ENCODE measurements at places on chromosomes 5 and 9.

DNA sequence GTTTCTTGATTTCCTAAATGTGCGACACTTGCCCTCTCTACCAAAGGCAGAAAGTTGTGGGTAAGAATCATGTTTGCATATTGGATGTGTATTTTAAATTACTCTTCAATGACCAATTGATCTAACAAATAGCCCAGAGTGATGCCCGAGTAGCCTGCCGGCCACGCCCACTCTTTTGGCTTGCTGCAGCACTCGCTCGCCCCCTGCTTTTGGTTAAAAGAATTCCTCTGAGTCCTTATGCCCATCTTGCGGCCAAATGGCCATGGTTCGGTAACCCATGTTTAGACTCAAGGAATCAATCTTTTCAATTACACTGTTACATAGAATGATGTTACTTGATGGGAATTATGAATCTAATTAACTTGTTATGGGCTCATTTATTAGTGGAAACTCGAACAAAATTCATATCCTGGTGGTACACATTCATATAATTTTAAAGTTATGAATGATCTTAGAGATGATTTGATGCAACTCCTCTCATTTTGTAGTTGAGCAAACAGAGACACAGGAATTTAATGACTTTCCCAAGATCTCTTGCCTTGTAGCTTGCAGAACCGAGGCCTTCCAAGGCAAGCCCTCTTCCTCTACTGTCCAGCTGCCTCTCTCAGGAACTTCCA, 36.5 kb downstream of the PPIC start:
- no peak for DNase-seq

- no peak for DNase-seq
Measured at GRCh38 chr5:79811081-79811480, 121.4 kb downstream of the CMYA5 start.

DNA sequence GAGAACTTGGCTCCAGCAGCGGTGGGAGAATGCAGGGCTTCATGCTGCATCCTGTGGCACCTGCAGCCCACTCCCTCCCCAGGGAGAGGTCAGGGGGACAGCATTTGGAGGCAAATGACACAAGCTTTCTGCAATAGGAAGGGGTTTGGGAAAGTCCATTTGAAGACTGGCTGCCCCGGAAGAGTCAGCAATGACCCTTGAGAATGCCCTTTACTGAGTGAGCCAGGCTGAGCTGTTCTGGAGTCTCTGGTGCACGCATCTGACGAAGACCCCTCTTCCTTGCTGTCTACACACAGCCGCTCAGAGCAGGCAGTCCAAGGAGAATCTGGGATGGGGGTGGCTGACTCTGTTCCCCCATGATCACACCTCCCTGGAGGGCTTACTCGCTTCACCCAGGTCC, 5.5 kb upstream of the NXNL2 start:
- no peak for DNase-seq

GRCh38 chr5:131999441-132000240, 11.8 kb downstream of the ACSL6 start:
- no peak for DNase-seq

DNA sequence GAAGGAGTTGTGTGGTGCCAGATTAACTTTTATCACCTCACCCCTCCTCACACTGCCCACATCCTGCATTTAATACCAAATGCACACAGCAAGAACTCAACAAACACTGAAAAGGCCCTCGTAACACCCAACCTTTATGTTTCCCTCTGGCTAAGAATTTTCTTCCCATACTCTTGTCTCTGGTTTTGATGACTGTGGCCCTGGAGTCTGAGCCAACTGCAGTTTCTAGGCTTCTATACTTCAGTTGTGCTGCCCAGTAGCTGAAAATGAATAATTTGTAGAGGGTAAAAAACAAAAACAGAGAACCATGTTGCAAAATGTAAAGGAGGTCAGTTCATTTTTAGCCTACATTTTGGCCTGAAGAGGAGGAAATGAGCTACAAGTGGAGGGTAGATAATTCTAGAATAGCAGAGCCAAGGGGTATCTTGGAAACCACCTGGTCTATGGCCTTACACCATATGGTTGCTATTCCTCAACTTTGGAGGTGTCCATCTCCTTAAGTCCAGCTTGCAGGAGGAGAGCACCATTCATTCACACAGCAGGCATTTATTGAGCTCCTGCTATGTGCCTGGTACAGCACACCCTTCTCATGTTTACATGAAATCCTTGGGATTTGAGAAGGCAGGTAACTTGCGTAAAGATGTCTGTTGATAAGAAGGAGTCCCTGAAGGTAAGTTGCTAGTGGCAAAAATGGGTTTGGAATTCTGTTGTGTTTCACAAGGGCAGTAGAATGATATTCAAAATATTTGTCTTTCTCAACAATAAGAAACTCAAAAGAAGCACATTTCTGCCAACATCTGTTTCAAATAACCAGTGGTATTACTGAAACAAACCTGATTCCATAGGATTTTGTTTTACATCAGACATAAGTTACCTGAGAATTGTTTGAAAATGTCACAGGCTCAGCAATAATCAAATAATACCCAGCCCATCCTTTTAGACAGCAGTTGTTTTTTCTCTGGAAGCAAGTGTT, 83.8 kb upstream of the TNFAIP8 start:
- DNase-seq: no peak

- no peak for DNase-seq
Measured at GRCh38 chr9:86749894-86750255, 197.4 kb downstream of the GAS1 start.

DNA sequence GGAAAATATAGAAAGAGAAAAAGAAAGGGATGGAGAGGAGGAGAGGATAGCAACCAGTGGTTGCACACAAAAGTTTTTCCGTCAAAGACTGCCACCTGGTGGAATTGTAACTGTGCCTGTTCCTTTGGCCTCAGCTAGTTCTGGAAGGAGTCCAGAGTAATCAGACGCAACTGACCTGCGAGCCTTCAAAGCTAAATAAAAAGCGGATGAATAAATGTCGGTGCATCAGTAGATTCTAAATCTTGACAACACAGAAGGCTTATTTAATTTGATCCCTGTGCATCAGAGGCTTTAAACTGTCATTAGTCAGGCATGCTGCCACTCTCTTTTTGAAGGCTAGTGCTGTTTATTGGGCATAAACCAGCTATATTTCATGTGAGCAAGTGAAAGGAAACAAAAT, 132.9 kb upstream of the ACO1 start:
- DNase-seq: peak; percentile 3

DNA sequence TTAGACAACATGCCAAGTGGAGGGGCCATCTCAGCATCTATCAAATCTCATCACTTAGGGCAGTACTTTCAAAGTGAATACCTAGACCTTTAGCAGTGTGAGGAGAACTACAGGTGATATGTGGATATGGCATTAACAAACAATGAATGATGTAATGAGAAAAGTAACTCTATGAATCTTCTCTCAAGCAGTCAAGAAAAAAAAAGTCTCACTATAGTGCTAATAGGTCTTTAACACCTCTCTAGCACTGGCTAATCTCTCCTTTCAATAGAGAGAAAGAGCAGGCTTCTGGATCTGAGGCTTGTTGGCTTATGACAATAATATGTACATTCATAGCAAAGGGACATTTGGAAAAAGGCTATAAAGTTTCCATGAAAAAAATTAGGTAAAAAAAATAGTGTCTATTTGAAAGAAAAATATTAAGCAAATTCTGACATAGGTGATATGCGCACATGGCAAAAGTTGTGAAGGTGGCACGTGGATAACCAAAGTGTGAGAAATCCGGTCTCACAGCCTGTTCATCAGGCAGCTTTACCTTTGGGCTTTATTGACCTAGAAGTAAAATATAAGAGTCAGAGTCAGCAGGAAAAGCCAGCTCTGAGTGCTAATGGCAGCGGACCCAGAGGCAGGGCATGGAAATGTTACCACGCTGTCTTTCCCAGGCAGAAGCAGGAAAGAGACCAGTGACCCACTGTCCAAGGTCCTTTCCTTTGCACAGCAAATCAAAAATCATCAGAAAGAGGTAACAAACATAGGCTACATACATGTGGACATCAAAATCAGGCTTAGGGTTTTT, 203.4 kb downstream of the EFNA5 start:
- DNase-seq: no peak

DNA sequence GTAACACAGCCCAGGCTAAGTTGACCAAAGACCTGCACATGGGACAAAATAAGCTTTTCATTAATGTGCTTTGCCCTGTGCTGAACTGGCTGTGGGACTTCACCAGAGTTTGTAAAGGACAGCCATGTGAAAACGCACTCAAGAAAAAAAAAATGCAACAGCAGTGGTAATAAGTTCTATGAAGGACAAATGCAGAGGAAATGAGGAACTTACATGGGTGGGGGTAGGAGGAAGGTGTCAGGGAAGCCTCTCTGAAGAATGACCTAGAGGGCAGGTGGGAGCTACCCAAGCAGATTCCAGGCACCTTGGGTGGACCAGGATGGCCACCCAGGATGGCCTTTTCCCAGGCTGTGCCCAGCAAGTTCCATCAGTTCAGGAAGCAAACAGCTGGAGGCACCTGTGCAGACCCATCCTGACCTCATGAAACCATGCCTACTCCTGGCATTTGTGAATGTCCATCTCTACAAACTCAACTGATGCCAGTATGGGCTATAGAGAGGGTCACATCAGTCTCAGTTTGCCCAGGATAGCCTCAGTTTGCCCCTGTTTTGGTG, 6.7 kb upstream of the PHF2 start:
- no peak for DNase-seq

DNA sequence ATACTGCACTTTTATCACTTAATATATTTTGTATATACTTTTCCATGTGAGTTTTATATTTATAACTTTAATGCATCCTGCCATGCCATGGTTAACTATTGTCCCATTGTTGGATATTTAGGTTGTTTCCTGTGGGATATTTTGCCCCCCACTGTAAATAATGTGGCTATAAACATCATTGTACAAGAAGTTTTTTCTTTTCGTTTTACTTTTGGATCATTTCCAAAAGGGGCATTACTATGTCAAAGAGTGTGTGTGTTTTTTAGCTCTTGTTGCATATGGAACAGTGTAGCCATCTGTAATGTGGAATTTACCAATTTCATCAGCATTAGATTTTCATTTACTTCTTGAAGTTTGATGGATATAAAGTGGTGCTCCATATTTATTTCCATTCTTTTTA, 13.3 kb downstream of the ITGA2 start:
- no peak for DNase-seq

- DNase-seq: no peak
Measured at GRCh38 chr5:58116346-58116745, 343.5 kb downstream of the PLK2 start.

DNA sequence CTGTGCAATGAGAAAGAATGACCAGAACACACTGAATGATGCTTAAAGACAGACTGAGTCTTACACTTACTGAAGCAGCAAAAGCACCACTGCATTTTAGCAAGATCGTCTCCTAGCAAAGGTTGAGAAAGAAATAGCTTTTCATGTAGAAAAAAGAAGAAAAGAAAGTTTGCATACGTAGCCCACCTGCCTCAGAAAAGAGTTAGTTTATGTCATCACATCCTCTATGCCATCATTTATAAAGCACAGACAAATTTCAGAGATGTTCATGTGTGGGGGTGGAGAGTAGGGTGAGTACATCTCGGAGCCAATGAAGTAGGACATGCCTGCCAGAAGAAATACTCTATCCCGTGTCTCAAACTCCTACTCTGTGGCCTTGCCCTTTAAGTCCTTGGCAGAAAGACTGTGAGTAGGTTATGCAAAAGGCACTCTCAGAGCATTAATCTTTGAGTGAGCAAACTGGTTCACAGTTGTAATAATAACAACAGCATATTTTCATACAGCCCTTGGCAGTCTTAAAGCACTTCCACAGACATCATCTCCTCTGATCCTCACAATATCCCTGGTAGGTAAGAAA, 22.4 kb downstream of the NRG2 start:
- DNase-seq: no peak

- DNase-seq: no peak
Measured at GRCh38 chr9:110559869-110560268, 19.7 kb downstream of the SVEP1 start.

DNA sequence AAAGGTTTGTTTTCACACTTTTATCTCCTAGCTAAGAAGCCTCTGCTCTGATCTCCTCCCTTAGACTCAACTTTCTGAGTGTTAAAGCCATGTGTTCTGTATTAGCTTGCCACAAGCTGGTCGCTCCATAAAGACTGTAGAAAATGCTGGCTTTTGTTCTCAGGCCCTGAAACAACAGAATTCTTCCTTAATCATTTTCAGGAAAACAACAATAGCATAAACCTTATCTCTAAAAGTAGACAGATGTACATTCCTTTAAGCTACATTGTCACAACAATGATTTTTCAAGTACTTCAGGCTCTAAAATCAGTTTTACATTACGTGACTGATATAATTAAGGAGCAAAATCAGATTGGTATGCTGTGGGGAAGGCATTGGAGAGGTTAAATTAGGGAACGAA, 41.9 kb downstream of the VCAN start:
- no peak for DNase-seq

DNA sequence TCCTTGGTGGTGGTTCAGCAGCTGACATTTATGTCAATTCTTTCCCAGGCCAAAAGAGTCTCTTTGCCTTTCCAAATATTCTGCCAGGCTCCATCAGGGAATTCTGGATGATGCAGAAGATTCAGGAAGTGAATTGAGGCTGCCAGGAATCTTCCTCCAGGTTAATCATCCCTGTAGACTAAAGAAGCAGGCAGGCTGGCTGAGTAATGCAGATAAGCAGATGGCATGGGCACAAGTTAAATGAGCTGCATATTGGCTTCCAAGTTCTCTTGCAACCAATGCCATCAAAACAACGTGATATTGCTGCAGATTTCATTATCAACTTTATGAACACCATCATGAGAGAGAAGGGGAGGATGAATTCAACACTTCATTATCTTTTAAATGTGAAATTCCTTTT, 324.5 kb downstream of the KCNN2 start:
- no peak for DNase-seq

GRCh38 chr9:134419684-134420076, 93.4 kb downstream of the RXRA start:
- DNase-seq: no peak

DNA sequence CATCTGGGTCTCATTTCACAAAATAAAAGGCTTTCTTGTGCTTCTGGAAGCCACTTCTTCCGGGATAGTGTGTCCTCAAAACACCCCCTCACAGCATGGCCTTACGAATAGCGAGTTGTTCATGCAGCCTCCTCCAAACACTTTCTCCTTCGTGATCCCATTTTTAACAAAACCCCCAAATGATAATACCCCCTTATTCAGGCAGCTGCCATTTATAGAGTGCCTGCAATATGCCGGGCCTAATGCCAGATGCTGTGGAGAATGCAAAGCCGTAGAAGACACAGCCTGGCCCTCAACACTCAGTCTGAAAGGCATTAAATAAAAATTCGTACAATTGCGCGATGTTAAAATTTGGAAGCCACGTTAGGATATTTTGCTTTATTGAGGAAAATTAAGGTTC, 66.4 kb upstream of the SLC44A1 start:
- no peak for DNase-seq

DNA sequence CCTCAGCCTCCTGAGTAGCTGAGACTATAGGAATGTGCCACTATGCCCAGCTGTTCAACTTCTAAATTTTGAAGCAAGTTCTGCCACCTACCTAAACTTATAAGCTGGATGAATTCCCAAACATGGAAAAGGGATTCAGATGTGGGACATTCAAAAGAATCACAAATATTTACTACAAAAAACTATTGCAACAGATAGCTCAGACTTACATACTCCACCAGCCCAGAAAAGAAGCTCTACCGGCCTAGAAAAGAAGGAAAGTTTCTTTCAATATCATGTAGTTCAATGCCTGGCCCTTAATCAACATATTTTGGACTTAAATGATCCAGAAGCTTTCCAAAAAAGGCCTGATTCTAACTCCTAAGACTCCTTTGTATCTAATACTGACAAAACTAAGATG, 23.8 kb downstream of the SH3RF2 start:
- DNase-seq: no peak

GRCh38 chr5:140037012-140037411, 6.1 kb downstream of the NRG2 start:
- no peak for DNase-seq

GRCh38 chr5:57505272-57506200, 22.9 kb upstream of the ACTBL2 start:
- DNase-seq: no peak
